ENCODE measurements at places on chromosomes 5 and 9.

DNA sequence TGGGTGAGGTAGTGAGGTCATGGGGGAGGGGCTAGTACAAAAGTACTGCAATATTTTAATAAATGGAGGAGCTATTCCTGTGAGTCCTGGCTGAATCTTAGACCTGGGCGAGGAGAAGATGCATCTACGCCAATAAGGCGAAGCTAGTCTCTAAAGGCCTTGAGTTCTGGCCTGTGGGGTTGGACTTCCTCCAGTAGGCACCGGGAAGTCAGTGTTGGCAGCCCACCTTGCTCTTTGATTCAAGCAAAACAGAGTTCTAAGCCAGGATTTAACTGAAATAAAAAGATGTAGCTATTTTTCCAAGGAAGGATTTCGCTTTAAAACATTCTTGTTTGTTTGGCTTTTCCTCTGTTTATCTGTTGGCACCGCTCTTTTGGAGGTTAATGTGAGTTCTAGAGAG is 244.6 kb downstream of the KIF4B start:
- DNase-seq = no peak

DNA sequence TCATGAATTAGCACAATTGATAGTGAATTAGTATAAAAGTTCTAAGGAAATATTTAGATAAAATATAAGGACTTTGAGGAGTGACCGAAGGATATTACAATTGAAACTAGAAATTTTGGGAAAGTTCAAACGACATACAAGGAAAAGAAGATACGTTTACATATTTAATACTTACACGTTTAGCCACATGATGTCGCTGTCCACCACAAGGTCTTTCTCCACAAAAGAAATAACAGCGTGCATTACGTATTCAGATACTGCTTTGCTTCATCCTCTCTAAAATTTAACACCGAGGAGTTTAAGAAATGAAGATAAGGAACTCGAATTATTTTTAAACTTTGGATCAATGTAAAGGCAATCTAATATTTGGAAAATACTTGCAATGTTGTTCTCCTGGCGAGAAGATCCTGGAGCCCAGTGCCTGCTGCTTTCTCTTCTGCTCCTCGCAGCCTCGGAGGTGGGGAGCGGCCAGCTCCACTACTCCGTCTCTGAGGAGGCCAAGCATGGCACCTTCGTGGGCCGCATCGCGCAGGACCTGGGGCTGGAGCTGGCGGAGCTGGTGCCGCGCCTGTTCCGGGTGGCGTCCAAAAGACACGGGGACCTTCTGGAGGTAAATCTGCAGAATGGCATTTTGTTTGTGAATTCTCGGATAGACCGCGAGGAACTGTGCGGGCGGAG is at the start of gene PCDHA3:
Gene PCDHA3, plus strand, starts transcription at position 242 of the 678 bp plus-strand sequence.
- DNase-seq = no peak

DNA sequence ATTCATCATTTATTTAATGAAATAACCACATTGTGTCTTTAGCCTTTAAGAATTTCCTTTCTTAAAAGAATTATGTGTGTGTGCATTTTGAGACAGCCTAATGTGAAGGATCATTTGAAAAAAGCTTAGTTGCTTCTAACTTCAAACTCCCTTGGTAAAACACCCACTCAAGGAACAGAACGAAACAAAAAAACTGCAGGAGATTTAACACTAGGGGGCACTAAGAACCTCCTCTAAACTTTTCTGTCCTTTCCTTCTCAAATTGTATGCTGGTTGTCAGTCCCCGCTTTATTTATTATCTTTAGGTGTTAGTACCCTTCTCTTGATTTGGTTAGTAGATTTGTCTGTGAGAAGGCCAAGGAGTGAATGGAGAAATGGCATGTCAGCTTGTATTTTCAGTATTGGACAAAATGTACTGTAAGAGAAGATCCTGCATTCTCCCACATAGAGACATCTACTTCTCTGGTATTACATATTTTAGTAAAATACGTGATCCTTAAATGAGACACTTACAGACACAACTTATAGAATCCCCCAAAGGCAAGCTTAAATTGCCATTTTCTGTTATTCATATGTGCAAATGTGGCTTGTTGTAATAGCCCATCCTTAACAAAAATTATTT is 229.7 kb downstream of the MRPS30 start:
- DNase-seq = no peak

- no peak for DNase-seq
Measured at GRCh38 chr9:135126451-135127187, 39.2 kb downstream of the OLFM1 start.

DNA sequence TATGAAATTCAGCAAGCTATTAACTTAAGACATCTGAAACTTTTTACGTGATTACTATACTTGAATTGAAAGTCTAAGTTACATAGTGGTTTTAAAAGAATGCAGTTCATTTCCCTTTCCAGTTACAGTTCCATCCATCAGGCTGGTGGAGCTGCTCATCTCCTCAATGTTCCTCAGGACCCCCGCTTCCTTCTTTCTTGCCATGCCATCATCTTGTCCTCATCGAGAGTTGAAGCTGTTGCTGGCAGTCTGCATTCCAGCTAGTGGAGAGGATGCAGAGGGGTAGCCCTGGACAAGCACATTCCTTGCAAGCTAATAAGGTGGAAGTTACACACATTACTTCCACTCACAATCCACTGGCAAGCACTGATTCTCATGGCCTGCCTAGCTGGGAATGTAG is 8.8 kb upstream of the RNF183 start:
- DNase-seq = no peak

DNA sequence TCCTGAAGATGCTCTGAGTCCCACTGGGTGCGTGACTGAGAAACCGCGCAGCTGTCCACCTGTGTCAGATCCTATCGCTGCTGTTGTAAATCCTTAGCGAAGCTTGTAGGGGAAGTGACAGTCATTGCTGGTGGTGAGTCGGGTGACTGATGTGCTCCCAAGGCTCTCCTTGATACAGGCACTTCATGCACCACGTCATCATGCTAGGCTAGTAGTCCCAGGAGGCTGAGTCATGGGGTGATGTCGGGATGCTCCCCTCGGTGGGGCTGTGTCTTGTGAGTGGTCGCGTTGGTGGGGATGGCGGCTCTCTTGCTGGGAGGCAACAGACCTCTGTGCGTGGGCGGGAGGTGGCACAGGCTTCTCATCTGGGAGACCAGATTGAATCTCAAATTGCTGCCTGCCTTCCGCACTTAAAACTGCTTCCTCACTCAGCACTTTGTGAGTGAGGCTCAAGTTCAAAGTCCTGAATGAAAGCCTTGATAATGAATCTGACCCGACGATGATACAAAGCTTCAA is 84.7 kb downstream of the CSNK1A1 start:
- no peak for DNase-seq

- no peak for DNase-seq
Measured at GRCh38 chr9:33106827-33107621, 30.6 kb upstream of the SMU1 start.

DNA sequence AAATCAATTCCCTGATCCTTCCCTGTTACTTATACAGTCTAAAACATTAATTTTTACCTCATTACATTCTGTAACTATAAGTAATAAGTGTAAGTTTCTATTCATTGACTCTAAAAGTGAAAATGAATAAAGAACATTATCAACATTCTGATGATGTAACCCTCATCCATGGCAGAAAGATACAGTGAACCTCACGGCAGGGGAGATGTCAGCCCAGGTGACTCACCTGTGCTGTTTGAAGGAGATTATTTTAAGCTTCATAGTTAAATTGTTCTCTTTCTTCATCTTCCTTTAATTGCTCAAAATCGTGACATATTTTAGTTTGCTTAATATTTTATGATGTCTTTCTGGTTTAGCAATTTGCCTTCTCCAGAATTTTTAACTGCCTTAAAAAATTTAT is 268.1 kb downstream of the FSTL4 start:
- DNase-seq = no peak

DNA sequence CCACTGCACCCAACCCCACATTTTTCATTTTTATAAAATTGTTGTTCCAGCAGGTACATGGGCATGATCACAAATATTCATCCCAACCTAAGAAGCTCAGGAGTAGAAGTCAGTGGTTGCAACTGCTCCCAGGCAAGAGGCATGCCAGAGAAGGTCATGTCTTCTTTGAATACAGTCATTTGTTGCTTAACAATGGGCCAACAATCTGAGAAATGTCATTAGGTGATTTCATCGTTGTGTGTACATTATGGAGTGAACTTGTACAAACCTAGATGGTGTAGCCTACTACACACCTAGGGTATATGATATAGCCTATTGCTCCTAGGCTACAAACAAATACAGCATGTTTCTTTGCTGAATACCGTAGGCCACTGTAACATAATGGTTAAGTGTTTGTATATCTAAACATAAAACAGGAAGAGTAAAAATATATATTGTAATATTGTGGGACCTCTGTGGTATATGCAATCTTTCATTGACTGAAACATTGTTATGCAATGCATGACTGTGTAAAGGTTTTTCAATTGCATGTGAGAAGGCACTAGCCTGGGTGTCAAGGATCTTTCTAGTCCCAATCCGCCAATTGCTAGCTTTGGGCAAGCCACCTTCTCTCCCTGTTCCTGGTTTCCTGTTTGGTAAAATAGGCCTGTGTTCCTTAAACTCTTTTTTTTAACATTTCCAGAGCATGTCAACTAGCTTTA is 27.6 kb downstream of the ATP10B start:
- no peak for DNase-seq

GRCh38 chr5:107805824-107806223 is 135.1 kb upstream of the EFNA5 start:
- no peak for DNase-seq

DNA sequence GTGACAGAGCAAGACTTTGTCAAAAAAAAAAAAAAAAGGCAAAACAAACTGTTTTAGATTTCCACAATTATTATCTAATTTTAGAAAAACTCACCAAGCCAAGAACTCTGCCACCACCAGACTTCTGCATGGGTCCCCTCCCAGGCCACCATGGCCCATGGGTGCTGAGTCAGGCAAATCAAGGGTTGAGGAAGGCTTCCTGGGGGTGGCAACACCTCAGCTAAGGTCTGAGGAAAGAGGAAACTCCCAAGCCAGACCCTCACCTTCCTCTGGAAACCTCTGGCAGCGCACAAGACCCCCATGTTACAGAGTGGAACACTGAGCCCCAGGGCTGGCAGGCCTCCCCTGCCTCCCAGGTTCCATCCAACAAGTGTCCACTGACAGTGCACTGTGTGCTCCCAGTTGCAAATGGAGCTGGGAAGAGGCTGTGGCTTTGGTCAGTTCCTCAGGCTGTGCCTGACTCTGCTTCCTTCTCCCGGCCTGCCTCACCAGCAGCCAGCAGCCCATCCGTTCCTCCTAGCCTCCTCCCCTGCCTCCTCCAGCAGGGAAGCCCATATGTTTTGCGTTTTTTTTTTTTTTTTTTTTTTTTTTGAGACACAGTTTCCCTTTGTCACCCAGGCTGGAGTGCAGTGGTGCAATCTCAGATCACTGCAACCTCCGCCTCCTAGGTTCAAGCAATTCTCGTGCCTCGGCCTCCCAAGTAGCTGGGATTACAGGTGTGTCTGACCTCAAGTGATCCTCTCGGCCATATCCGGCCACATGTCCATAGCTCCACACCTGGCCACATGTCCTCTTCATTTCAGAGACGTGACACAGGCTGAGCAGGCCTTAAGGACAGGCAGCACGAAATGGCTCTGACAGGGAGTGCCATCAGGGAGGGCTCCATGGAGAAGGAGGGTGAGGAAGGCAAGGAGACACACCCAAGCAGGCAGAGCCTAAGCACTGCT is 3.5 kb upstream of the SUSD3 start:
- DNase-seq = no peak

- DNase-seq = no peak
Measured at GRCh38 chr5:83044926-83045325, 32.3 kb downstream of the TMEM167A start.

- DNase-seq = no peak
Measured at GRCh38 chr9:136151214-136151804, 32.6 kb upstream of the TMEM250 start.

- no peak for DNase-seq
Measured at GRCh38 chr9:124346347-124347163, 68.7 kb downstream of the PSMB7 start.

DNA sequence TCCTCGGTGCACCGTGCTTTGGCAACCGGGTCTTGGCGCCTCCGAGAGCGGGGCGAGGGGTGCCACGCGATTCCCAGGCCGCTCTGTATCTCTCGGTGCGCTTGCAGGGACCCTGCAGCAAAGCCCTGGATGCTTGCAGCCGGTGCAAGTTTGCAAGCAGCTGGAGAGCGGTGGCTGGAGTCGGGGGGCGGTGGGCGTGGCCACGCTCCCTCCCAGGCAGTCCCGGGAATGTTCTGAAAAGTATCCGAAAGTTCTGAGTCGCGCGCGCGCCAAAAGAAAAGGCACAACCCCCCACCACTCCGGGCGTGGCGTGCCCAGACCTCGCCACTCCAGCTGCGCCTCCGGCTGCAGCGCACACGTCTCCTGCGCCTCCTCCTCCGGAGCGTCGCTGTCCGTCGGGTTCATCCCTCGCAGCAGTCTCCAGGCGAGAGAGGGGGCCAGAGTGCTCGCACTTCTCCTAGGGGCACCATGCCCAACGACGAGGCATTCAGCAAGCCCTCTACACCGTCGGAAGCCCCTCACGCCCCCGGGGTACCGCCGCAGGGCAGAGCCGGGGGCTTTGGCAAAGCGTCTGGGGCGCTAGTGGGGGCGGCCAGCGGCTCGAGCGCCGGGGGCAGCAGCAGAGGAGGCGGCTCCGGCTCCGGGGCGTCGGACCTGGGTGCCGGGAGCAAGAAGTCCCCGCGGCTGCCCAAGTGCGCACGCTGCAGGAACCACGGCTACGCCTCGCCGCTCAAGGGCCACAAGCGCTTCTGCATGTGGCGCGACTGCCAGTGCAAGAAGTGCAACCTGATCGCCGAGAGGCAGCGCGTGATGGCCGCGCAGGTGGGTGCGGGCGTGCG is at the start of gene DMRT1:
Gene DMRT1, plus strand, starts transcription at position 327 of the 839 bp plus-strand sequence. Its CDS starts 142 bp downstream, at position 469.
- DNase-seq = no peak

DNA sequence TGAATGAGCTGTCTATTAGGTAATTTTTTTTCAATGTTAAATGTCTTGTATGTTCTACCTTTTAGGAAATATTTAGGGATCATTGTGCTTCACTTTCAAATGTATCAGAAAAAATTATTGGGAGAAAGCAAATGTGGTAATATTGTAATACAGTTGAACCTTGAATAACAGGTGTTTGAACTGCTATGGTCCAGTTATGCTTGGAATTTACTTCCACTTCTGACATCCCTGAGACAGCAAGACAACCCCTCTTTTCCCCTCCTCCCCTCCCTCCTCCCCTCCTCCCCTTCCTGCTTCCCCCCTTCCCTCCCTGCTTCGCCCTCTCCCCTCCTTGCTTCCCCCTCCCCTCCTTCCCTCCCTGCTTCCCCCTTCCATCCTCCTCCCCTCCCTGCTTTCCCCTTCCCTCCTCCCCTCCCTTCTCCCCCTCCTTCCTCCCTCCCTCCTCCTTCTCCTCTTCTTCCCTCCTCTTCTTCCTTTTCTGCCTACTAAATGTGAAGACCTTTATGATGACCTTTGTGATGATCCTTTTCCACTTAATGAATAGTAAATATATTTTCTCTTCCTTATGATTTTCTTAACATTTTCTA is 146.6 kb downstream of the FGF1 start:
- no peak for DNase-seq

- DNase-seq = no peak
Measured at GRCh38 chr9:113369855-113370140, 7.0 kb downstream of the HDHD3 start.

- DNase-seq = no peak
Measured at GRCh38 chr5:135032695-135032998, 1.4 kb downstream of the PITX1 start.

- no peak for DNase-seq
Measured at GRCh38 chr5:180400416-180400815, 47.3 kb upstream of the GFPT2 start.

GRCh38 chr5:180641566-180641900 is 7.9 kb downstream of the FLT4 start:
- DNase-seq = no peak

- no peak for DNase-seq
Measured at GRCh38 chr5:148156609-148157008, 11.7 kb upstream of the SPINK14 start.

GRCh38 chr9:21624675-21625644 is 142.8 kb upstream of the IFNE start:
- no peak for DNase-seq
